ENCODE measurements at places on chromosomes 16 and 17. TPM values are rescaled to one million over a fixed set of nuclear protein-coding genes. Genes with fewer than 3 reads are reported as not detected.

Gene RASL10B
- 0.39 TPM for total RNA-seq

GRCh38 chr16:766820-767640 lies 6.5 kb downstream of the MSLN start:
- DNase-seq = no peak

DNA sequence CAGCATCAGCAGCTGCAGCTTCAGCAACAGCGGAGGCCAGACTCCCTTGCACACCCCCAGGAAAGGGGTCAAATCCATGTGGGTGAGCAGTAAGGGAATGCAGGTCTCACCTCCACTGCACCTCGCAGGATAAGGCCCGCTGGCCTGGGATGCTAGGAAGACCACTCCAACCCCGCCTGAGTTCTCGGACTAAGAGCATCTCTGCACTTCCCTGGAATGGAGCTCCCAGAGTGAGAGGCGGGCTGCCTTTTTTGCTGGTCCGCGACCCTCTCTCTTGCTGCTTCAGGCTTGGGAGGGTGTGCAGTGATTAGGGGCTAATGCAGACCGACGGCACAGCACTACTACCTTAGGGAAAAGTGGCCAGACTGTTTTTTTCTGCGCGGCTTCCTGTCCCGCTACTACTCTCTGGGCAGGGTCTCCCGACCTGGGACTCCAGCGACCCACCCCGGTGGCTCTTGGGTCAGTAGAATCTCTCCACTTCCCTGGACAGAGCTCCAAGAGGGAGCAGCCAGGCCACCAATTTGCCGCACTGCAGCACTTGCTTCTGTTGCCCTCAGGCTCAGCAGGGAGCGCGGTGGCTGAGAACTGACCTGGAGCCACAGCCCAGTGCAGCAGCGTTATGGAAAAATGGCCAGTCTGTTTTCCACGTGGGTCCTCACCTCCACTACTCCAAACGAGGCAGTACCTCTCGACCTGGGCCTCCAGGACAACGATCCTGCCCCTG lies 480.4 kb downstream of the CDH8 start:
- DNase-seq = no peak

Gene CDH11
- total RNA-seq = not detected

Gene OR1A1
- total RNA-seq = not detected

DNA sequence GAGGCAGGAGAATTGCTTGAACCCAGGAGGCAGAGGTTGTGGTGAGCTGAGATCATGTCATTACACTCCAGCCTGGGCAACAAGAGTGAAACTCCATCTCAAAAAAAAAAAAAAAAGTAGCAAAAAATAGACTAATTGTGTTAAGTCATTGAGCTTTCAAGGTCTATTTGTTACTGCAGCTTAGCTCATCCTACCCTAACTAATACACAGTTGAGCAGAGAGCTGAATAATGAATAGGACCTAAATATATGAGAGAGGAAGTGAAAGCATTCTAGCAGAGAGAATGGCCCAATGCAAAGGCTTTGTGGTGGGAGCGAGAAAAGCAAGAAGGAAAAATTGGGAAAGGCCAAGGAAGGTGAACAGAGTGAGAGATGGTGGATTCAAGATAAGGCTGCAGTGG lies 128.3 kb downstream of the AXIN2 start:
- no peak for DNase-seq

GRCh38 chr17:76075364-76076145 lies 974 bp downstream of the GALR2 start:
- DNase-seq = no peak

Gene RUNDC3A
- 0.41 TPM for total RNA-seq

DNA sequence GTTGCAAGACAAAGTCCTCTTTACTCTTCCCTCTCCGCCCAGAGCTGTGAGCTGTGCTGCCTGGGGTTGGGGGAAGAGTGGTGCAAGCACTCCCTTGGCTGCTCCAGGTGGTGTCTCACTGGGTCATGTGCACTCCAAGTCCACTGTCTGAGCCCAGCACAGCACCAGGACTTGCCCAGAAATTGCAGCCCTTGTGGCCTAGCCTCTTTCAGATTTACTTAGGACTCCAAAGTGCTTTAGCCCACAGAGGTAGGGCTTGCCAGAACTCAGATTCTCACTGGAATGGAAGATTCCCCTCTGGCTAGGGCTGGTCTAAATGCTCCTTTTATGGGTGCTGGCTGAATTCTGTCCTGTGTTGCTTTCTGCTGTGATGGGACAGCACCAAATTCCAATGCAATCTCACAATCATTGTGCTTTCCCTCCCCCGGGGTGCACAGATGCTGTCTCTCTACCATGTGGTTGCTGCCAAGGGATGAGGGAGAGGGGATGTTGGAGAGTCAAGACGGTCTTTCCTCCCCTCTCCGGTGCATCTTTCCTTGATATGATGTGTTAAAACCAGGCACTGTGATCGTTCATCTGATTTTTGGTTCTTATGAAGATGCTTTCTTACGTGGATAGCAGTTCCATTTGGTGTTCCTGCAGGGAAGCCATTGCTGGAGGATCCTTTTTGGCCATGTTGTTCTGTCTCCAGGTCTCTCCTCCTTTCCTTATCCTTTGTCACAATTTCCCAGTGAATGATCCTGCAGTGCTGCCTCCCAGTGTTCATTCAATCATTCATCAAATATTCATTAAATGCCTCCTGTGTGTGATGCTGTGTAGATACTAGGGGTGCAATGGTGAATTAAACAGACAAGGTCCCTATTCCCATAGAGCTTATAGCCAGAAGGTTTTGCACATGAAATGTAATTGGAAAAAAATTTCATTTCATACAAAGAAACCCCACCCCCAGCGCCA lies 216.3 kb downstream of the SPECC1 start:
- no peak for DNase-seq

DNA sequence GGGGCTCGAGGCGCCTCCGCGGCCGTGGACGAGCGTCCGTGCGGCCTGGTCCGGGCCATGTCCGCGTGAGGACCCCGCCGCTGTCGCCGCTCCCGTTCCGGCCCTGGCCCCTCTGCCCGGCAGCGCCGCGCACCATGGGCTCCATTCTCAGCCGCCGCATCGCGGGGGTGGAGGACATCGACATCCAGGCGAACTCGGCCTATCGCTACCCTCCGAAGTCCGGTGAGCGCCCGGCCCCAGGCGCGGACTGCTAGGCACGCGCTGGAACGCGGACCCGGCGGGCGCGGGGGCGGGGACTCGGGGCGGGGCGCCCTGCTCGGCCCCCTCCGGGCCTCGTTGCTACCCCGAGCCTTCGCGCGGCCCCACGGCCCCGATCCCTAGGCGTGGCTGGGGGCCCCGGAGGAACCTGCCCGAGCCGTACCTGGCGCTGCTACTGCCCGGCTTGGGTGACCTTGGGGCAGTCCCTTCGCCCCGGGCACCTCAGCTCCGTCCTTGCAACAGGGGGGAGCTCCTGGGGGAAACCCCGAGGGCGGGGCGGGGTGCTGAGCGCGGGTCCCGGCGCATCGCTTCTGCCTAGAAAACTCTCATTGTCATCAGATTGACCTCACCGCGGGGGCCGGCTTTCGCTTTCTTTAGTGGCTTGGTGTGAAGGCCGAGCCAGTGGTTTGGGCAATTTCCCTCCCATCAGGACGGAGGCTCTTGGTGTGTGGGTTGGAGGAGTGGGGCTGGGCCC lies 367 bp downstream of the MGRN1 start:
- peak; percentile 55 for DNase-seq

Gene FAM171A2
- 1.5 TPM for total RNA-seq

Gene SDR42E1
- 3.7 TPM for total RNA-seq

DNA sequence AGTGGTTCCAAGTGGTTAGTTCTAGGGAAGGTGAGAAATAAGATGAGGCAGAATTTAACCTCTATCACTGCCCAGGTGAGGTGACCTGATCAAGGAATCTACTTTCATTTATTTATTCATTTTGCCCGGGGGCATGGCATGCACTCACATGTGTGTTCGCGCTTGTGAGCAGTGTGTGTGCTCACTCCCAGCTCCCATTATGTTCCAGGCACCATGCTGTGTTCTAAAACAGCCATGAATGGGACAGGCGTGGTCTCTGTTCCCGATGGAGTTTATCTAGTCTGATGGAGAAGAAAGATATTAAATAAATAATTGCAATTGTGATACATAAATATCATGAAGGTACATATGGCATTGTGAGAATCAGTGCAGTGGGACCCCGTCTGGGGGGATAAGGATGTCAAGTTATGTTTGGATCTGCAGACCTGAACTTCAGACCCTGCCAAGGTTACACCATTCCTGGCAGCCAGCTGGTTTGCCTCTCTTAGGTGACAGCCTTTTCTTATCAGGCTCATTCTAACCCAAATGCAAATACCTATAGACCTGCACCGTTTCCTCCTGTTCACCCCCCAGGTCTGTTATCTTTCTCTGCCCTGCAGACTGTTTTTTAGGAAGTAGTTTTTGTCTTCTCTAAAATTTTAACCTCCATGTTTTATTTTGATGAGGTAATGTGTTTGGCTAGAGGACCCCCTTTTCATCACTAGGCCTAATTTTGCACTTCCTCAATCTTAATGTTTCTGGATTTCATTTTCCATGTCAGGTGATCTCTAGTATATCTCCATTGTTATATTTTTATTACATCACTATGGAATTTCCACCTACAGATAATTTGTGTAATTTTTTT lies 11.8 kb downstream of the CYB5B start:
- no peak for DNase-seq

Gene CLEC18B
- 3.2 TPM for total RNA-seq

Gene SLC16A13
- total RNA-seq = 4.8 TPM

GRCh38 chr17:228951-229708 lies 47.7 kb upstream of the DOC2B start:
- no peak for DNase-seq

Gene TMEM204
- total RNA-seq = 133 TPM

- no peak for DNase-seq
Observed at GRCh38 chr17:22707626-22708025, 1015.3 kb downstream of the KCNJ18 start.
